ENCODE measurements at places on chromosomes 3 and 15.
A peak's percentile ranks its signal among the peaks of the same experiment; 100 is the strongest.

DNA sequence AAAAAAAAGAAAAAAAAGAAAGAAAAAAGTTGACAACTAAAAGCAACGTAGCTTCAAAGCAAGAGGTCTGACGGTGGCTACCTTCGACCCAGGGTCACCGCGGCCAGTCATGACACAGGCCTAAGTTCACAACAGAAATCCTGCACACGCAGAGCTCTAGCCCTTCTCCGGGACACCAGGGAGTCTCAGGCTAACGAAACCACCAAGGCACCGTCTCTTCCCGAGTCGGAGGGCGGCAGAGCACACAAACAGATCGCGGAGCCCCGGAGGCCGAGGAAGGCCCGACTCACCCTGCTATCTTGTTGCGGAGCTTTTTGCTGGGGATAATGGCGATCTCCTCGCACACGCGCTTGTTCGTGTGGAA, 584 bp downstream of the RPS17 start:
- DNase-seq, result no peak

GRCh38 chr15:92393071-92393979, at the start of gene ST8SIA2:
TSS of gene ST8SIA2 (plus strand) at chr15:92393881. CDS start at chr15:92394065, 184 bp downstream.
- DNase-seq, result peak; percentile 16

DNA sequence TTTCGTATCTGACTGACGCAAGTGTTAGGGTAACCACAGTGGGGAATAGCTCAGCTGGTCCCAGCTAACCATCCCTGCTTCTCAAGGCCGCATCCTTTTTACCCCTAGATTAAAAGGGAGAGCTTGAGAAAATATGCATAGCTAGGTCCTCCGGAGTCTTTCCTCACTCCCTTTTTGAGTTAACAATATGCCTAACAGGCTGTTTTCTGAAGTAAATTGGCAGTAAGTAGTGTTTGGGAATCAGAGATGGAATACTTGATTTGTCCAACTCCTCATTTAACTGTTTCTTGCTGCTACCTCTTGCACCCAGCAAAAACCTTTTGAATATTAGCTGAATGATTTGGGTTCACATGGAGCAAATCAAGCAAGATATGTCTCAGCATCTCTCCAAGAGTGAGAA, 326.1 kb downstream of the LPP start:
- no peak for DNase-seq

DNA sequence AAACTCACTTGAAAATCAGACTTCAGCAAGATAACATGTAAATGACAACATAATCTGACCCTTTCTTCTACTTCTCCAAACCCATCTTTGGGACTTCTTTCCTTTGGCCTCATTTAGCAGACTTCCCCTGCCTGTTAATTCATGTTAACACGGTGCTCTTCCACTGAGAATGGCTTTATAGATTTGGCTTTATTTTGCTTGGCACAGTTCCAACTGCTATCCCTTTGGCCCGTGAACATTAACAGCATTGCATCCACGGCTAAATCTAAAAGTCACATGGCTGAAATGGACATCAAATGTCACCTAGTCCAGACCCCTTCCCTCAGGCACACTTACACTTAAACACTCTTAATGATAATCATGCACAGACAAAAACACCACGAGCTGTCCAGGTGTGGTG, 3.8 kb downstream of the ZMAT3 start:
- DNase-seq, result no peak

- DNase-seq, result no peak
Measured at GRCh38 chr15:31447931-31448634, 121.4 kb downstream of the KLF13 start.

DNA sequence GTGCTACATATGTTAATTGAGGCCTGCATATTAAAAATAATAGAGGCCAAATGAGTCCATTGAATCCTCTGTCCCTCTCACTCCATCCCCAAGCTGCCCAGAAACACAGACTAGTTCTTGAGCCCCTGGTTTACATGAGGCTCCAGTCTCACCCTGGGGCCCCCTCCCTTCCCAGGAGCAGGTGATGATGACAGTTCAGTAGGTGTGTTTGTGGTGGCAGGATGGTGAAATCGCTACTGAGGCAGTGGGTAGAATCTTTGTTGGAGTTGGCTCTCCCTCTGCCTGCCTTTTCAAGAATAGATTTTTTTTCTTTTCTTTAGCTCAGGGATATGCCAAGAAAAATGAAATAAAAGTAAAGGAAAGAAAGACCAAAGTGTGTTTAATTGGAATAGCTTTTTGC, 288.7 kb downstream of the EPHB1 start:
- DNase-seq, result no peak
